ENCODE measurements at places on chromosomes 16 and 17.

- DNase-seq = no peak
Observed at GRCh38 chr17:81322271-81323082, 27.4 kb upstream of the SLC38A10 start.

DNA sequence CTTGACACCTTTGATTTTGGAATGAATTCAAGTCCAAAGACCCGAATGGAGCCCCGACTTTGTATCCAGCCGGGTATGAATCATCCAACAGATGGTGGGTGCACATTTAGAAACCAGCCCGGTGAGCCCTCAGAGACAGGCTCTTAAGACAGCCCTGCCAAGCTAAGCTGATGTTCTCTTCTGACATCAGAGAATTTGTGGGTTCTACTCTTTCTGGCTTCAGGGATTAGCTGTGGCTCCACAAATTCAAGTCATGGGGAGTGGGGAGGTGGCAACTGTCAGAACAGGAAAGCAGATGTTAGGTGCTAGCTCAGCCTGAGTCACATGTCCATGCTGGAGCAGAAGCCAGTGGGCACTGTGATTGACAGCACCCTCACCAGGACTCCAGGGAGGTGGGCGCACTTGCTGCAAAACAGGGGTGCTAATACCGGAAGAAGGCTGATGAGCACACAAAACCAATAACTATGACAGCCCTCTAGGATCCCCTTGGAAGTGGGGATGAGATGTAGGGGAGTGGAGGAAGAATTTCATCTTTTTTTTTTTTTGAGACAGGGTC, 31.4 kb upstream of the XYLT2 start:
- DNase-seq = no peak

DNA sequence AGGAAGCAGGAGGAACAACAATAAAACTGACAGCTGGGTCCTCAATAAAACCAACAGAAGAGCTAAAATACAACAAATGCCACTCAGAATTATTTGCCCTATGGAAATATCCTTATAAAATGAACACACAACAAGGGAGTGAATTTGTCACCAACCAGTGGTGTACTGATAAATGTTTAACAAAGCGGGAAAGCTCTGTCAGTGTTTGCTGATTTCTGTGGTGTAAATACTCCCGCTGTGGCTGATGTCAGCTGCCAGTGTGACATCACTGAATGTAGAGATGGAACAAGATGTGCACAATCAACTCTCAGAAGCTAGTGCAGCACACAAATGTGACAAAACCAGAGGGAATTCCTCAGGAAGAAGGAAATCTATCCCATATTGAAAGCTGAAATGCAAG, 51.9 kb downstream of the CDYL2 start:
- DNase-seq = no peak

DNA sequence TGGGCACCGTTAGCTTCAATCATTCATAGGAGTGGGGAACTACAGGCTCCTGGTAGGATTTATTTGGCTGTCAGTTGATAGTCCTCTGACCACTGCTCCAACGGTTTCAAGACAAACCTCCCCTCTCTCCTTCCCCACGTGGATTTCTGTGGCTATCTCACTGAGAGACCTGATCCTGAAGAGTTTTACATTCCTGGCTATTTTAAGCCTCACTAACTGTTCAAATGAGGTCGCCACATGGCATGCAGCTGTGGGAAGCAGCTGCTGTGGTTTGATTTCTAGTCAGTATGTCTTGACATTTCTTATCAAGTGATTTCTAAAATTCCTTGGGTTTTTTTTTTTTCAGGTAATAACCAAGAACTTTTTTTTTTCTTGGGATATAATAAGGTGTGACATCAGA, 38.3 kb downstream of the CDK5R1 start:
- no peak for DNase-seq

GRCh38 chr17:79304884-79305283, 230.3 kb downstream of the ENGASE start:
- DNase-seq = no peak

DNA sequence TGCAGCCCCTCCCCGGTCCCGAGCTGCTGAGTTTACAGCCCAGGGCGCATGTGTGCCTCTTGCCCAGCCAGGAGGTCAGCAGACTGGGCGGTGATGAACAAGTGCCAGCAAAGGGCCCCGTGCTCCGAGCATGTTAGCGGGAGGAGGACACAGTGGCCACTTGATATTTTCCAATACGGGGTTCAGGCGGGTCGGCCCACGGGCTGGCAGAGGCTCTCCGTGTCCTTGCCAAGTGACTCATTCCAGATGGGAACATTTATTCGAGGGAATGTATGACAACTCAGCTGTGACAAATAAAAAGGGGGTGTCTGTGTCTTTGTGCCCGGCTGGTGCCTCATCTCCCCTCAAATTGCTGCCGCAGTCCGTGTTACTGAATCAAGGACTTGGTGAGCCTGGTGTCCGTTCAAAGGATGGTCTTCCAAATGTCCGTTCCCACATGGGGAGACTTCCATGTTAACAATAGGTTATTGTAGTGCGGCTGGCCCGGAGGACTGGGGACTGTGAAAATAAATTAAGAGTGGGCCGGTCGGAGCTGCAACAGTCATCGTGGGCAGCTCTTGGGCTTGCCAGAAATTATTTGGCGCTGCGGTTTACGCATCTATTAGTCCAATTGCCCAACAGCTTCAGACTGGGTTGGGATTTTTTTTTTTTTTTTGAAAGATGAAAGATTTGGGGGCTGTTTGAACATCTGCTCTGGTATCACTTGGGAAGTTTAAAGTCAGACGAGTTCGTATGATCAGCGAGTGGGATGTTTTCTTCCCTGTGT, 174.0 kb upstream of the CIBAR2 start:
- DNase-seq = no peak

DNA sequence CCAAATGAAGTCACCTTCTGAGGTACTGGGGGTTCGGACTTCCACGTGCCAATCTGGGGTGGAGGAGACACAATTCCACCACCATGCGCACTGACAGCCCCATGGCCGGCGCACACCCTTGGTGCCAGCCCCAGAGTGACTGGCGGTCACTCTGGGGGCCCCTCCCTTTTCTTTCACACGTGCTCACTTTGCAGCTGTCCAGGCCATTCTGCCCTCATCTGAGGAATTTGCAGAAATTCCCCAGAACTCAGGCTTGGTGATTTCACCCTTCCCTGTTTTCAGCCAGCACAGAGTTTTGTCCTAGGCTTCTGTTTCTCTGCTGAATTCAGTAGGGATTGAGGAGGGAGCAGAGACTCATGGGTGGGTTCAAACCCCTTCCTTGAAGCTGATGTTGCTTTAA, 54.8 kb downstream of the CDRT4 start:
- DNase-seq = no peak

GRCh38 chr17:17264430-17264829, 16.6 kb downstream of the COPS3 start:
- no peak for DNase-seq

DNA sequence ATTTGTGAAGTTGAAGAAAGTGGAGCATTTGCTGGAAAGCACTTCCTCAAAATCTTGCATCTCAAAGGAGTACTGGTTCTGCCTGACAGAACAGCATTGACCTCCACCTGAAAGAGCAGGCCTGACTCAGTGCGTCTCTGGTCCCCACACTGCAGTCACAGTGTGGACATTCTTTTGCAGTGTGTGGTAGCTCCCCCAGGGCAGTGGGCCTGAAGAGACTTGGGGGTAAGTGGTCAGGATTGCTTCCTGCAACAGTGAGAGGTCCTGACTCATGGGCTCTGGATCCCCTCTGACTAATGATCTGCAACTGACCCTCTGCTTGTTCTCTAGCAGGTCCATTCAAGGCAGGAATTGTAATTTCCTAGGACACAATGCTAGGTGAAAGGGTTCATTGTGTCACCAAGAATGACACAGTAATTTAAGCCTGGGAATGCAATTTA, 204.9 kb upstream of the KCNJ16 start:
- peak; percentile 17 for DNase-seq

DNA sequence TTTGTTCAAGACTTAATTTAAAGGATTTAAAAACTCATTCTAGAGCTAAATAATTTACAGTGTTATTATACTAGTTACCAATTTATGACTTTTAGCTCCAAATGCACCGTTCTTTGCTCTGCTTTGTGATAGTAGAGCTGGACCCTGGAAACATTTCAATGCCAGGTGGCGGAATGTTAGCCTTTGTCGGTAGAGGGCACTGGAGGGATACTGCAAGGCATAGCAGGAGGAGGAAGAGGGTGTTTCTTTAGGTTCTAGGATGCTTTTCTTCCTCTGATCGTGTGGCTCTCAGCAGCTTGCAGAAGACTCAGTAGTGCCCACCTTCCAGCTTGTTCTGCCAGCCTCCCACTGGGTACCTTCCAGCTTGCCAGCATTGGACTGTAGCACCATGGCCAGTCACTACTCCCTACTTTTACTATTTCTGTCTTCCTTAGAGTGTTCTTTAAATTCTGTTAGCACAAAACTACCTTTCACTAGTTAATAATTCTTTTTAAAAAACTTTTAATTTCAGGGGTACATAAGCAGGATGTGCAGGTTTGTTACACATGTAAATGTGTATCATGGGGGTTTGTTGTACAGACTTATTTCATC, 325.3 kb downstream of the UTP18 start:
- DNase-seq = peak; percentile 18

DNA sequence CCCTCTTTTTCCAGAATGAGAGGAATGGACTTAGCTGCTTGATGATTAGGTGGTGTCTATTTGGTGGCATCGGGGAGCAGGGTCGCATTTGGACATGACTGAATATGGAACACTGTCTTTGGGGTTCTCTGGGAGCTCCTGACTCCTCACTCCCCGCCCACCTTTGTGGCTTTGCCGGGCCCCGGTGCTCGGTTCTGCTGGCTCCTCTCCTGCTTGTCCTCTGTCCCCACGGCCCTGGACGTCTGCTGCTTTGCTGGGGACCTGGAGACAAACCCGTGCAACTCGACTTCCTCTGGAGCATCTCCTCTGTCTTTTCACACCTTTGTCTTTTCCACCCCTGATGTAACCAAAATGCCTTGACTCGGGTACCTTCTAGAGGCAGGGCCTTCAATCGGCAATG, 135.7 kb downstream of the IRX3 start:
- no peak for DNase-seq

DNA sequence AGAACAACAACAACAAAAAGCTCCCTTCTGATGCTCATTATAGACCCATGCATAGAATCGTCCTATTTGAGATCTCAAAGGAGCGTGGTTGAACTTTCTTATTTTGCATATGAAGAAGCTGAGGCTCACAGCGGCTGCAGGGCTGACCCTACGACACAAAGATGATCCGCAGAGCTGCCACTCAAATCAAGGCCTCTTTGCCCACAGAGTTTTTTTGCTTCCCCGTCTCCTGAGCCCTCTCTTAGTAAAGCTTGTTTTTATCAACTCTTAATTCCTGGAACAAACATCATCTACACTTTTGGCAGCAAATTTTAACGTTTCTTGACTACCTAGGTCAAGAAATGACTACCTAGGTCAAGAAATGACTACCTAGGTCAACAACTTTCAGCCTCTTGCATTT, 73.7 kb downstream of the C16orf95 start:
- DNase-seq = no peak

GRCh38 chr17:43845766-43846165, 1.2 kb upstream of the CD300LG start:
- no peak for DNase-seq

- DNase-seq = no peak
Observed at GRCh38 chr17:68292689-68293040, 1.4 kb downstream of the ARSG start.

DNA sequence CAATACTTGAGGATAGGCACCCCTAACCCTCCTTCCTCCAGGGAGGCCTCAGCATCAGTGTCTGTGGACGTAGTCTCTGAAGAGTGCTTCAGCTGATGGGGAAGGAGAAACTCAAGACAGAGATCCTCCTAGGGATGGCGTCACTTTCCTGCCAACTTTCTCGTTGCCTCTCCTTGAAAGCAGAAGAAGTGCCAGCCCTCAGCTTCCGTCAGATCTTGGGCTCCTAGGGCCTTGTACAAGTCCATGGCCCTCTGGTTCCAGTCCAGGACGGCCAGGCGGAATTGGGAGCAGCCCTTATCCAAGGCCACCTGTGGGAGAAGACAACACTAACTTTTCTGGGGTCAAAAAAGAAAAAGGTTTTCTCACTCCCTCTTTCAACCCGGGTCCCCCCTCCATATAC, 1.3 kb downstream of the SAT2 start:
- DNase-seq = no peak

- no peak for DNase-seq
Observed at GRCh38 chr16:83102336-83102735, 475.6 kb downstream of the CDH13 start.

DNA sequence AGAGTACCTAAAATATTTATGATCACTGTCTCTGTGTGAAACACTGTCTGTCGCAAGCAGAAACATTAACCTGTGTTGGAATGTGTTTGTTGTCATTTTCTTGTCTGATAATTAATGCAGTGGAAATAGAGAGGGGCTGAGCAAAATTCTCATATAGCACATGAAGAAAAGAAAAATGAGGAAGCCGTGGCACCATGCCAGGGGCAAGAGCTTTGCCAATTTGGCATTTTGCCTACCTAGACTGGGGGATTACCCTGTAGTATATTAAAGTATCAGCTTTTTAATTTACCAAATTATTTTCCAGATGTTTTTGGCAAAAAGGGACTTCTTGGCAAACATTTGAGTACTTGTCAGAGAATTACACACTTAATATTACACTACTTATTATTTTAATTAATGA, 1326.6 kb upstream of the GOT2 start:
- DNase-seq = no peak

DNA sequence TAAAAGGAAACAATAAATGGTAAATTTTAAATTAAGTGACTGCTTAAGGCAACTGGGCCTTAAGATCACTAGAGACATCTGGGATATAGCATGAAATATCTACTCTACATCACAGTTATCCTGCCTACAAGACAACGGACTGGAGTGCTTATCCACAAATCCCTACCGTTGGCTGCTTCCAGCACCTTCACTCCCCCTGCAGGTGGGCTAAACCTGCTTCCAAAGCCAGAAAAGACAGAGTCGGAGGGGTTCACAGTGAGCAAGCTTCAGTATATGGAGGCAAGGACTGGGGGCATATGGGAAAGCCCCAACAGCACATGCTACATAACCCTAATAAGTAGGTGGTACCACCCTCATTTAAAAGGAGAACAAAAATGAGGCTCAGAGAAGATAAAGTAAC, 45.3 kb downstream of the GRIN2A start:
- no peak for DNase-seq

DNA sequence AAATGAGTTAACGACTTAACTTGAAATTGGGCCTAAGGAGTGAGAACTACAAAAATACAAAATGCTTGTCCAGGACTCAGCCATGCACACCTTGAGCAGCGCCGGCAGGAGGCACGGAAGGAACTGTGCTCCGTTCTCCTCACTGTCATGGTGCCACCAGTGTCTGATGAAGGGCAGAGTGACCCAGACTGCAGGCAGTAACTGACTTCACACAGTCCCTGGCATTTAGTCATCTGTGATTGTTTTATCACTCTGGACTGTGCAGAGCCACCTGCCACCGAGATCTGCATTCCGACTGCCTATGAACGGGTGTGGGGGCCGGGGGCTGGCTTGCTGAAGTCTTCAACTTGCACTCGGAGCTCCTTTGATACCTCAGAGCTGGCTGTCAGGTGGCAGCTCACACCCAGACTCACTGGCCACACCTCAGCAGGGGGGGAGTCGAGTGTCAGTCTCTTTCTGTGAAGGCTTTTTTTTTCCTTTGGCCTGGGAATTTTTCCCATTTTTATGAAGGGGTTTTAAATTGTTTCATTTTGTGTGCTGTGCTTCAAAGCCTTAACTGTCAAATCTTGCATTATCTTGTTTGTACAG, 20.2 kb upstream of the ENDOV start:
- no peak for DNase-seq

- no peak for DNase-seq
Observed at GRCh38 chr16:48546774-48547173, 63.2 kb downstream of the N4BP1 start.

- no peak for DNase-seq
Observed at GRCh38 chr17:47057830-47058229, 78.8 kb upstream of the RPRML start.

- no peak for DNase-seq
Observed at GRCh38 chr17:72485596-72485995, 364.8 kb downstream of the SOX9 start.

GRCh38 chr17:12057520-12057919, 36.8 kb downstream of the MAP2K4 start:
- DNase-seq = no peak

All from neuronal stem cell (in vitro differentiated cells).